ENCODE measurements at places on chromosomes 16 and 17. TPM values are rescaled to one million over a fixed set of nuclear protein-coding genes. Genes with fewer than 3 reads are reported as not detected.

The MBTPS1 gene
- total RNA-seq, result 56.2 TPM

The ALDH3A1 gene
- total RNA-seq, result not detected

The CNEP1R1 gene
- 20.3 TPM for total RNA-seq

The CSH2 gene
- total RNA-seq, result not detected

The CXCL16 gene
- 32.3 TPM for total RNA-seq

The PRAC1 gene
- total RNA-seq, result not detected

The PGS1 gene
- 28.7 TPM for total RNA-seq

The KRT9 gene
- total RNA-seq, result not detected

The MT1H gene
- total RNA-seq, result 15.4 TPM

DNA sequence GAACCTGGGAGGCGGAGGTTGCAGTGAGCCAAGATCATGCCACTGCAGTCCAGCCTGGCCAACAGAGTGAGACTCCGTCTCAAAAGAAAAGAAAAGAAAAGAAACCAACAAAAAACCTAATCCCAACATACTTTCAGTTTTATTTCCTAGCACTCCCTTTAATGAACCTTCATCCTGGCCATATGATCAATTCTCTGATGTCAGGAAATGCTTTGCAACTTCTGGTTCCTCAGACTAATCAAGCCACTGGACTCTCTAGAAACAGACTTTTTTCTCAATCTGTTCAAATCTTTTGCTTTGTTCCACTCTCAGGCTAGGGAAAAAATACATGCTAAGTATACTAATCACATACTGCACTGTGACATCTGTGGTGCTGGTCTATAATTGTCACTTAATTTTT lies 13.4 kb upstream of the PSMC3IP start:
- DNase-seq, result no peak

DNA sequence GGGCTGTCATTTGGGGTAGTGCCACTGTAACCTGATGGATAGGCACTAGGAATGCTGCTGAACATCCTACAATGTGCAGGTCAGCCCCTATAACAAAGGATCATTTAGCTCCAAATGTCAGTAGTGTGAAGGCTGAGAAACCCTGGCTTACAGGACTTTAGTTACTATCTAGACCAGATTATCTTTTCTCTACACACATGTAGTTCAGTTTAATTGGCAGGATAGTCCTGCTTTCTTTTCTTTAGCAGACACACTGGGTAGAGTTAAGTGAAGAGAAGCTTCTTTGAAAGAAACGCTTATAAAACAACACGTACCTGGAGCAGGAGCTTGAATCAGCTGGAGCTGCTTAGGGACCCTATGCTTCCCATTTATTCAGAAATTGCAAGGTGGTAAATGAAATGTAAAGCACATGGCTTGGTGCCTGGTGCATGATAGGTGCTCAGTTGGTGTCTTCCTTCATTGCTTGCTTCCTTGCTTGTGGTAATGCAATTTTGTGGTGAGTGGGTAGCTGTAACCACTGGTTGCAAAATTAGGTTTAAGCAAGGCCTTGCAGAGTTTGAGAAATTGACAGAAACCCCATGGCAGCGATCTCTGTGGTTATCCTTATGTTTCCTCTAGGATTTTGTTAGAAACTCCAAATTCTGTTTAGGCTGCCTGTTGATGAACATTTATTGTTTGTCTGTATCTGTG lies 9.4 kb downstream of the METTL9 start:
- no peak for DNase-seq

GRCh38 chr16:86751076-86752030 lies 173.0 kb downstream of the FOXL1 start:
- no peak for DNase-seq

GRCh38 chr17:49980703-49981197 lies 11.8 kb downstream of the DLX4 start:
- DNase-seq, result no peak

- no peak for DNase-seq
Measured at GRCh38 chr16:9160551-9160911, 69.1 kb downstream of the HAPSTR1 start.

DNA sequence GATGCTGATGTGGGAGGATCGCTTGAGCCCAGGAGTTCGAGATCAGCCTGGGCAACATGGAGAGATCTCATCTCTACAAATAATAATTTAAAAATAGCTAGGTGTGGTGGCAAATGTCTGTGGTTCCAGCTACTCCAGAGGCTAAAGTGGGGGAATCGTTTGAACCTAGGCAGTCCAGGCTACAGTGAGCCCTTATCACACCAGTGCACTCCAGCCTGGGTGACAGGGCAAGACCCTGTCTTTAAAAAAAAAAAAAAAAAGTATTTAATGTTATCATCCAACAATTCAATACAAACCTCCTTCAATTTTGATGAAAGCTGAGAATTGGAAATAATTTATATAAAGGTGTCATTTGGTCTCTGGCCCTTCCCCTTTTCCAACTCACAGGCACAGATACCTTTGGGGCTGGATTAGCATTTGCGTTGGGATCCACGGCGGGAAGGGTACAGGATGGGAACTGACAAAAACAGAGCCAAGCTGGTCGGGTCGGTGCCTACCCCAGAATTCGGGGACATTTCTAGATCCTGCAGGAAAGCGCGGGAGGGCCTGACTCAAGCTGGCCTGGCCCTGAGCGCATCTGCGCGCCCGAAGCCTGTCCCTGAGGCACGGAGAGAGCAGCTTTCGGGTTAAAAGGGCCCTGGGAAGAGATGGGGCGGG lies 860 bp upstream of the DCAF7 start:
- no peak for DNase-seq

DNA sequence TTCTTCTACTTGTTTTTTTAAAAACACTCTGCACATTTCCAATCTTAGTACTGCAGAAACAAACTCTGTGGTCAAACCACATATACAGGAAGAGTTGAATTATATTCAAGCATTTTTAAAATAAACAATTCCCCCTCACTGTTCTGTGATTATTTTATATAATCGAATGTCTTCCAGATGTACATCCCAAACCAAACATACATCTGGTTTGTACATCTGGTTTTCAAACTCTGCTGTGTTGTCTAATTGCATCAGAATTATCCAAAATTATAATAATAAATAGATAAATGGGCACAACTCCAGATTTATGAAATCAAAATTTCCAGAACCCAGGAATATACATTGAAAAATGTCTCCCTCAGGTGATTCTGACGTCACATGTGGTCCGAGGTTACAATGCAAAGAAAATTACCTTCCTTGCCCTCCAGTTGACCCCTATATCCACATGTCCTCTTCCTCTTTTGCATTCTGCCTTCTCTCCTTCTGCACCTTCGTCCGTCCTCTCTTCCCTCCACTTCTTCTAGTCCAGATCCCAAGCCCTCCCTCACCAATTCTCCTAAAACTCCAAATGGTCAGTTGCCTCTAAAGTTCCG lies 13.3 kb upstream of the CCDC144A start:
- DNase-seq, result no peak

DNA sequence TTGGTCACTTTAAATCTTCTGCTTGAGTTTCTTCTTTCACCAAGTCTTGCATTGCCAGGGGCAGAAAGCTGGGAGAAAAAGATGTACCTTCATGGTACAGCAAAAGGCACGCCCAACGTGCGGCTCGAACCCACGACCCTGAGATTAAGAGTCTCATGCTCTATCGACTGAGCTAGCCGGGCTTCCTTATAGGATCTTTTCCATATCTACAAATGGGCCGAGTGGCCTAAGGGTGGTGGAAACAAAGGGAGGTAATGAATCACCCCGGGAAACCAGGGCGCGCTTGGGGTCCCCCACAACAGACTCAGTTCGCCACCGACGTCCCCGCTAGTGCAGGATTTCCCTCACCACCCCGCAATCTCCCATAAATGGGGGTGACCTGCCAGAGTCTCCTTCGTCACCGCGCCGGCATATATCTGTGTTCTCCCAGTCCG lies 7.5 kb upstream of the OR1F1 start:
- no peak for DNase-seq

GRCh38 chr17:65398040-65398787 lies 163.2 kb downstream of the AXIN2 start:
- DNase-seq, result no peak

DNA sequence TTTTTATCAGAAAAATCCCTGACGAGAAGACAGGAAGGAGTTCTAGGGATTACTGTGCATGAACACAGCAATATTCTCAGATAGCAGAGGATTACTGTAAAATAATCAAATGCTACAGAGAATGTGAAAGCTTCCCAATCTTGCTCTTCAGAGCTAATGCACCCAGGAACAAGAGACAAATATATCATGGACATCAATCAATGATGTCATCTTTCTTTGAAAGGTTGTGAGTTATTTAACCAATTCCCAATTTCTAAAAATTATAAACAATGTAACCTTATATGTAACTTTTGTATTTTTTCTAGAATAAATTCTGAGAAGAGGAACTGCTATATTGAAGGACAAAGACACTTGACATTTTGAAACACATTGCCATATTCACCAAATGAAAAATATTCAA lies 46.5 kb downstream of the BRD7 start:
- no peak for DNase-seq

Measured in epithelial cell of proximal tubule (primary cell).